ENCODE measurements at places on chromosomes 1 and 21.

- DNase-seq, result no peak
Measured at GRCh38 chr1:12465126-12465525, 152.9 kb downstream of the DHRS3 start.

GRCh38 chr1:236492378-236492777 is 31.4 kb upstream of the LGALS8 start:
- DNase-seq, result no peak

DNA sequence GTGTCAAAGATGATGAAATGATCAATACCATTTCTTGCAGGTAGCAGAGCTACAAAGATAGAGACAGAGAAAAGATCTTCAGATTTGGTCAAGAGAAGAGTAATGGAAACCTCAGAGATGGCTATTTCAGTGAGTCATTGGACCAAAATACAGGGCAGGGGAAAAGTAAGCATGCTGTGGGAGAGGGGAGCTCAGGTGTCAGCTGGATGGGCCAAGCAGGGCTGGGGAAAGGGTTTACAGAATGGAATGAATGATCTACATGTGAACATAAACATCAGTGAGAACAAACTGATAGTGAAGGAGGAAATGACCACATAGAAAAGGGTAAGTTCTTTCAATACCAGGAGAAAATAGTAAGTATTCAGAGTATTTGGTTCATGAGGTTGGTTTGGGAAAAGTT is 61.4 kb upstream of the CNN3 start:
- no peak for DNase-seq

DNA sequence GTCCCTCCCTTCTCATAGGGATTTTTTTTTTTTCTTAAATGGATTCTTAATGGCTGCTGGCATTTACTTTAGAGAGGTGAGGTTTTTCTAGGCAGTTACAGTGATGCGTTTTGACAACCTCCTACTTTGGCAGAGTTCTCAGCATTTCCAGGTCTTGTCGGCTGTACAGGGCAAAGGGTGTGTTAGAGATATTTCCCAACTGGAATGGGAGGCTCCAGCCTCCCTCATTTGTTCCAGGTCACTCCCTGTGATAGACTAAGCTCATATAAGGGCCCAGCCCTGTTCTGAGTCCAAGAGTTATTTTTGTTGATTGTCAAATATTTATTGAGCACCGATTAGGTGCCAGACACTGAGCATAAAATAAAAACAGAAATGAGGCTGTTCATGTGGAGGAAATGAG is 7.6 kb upstream of the XKR8 start:
- DNase-seq, result no peak

- DNase-seq, result no peak
Measured at GRCh38 chr1:13662493-13662892, 37.5 kb upstream of the PRDM2 start.

DNA sequence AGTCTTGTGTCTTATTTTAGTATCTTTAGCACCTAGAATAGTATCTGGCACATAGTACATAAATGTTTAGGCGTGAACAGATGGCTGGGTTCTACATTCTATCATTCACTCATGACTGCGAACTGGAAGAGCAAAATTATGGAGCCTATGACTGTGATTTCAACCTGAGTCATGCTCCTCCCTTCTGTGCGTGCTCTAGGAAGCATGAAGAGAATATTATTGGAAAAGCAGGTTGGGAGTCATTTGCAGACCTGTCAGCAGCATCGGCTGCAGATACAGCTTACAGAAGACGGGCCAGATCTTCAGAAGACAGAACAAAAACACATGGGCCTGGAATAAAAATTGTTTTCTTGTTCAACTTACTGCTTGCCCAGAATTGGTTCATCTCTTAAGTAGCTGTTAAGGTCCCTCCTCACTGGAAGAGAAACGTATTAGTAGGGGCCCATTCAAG is 344.0 kb upstream of the USP24 start:
- no peak for DNase-seq

DNA sequence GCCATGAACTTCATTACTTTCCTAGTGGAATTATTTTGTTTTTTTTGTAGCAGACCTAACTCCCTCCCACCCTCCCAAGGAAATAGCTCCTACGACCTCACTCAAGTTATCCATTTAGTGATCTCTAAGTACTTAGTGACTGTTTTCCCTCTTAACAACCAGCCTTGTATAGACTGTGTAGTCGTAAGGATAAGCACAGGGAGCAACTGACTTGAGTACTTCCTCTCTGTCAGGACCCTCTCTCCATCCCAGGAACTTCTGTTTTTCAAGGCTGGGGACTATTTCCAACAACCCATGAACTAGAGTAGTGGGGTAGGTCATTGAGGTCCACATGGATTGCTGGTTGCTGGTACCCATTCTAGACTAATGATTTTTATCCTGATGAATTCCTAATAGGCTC is 1.9 kb downstream of the AGO1 start:
- no peak for DNase-seq

GRCh38 chr21:15793550-15794235 is 63.9 kb downstream of the USP25 start:
- DNase-seq, result no peak

DNA sequence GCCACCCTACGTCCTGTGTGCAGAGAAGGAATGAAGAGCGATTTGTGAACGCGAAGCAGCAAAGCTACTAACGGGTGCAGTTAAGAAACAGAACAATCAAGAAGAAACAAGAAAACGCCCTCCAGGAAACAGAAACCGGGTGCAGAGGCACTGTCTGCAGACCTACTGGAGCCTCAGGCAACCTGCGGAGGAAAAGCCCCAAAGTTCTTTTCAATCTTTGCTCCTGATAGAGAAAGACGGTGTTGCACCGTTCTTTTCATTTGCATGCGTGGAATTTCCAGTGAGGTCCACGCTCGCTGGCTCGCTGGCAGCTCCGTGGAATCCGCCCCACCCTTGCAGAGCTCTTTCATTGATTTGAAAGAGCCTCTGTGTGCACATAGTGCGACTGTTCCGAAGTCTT is 37.0 kb upstream of the PDE9A start:
- peak; percentile 50 for DNase-seq

DNA sequence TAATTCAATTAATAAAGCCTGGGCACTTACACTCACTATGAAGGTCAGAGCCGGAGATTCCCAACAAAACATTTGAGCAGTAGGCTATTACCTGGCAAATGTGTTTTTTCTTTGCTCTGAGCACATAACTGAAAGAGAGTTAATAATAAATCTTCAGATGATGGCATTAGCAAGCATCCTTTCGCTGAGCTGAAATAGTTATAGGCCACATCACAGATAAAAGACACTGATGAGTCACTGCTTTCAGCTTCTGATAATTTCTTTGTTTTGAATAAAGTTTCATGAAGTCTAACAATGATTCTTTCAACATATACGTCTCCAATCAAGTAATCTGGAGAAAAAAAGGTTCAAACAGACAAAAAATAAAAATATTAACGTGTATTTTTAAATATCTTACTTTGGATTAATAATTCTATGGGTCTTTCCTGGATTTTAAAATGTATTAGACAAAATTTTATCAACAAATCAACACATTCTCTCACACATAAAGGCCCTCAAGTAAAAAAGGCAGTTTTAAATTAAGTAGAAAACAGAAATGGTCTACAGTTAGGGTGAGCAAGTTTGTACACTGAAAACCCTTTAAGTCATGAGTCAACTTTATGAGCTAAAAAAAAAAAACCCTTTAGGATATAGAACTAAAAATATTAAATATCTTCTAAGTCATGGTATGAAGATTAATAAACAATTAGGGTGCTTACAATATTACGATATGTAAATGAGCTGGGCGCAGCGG is 33.1 kb downstream of the LTN1 start:
- DNase-seq, result no peak

GRCh38 chr1:20733360-20733975 is 965 bp upstream of the SH2D5 start:
- DNase-seq, result no peak

DNA sequence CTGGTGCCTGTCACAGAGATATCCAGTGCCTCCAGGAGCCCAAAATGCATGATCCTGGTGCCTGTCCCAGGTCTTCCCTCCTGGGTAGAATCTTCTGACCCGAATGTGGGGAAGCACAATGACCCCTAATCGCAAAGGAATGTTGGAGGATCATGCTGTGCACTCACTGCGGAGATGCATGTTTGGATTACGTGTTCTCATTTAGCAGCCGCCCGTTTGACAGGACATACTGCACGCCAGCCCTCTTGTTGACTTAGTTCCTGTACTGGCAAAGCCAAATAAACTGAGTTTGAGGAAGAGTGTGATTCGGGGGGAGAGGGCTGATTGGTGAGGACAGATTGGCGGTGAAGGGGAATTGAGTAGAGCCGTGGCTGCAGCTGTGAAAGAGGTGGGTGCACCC is 85.9 kb upstream of the SIM2 start:
- DNase-seq, result no peak

GRCh38 chr1:186849826-186850225 is 21.1 kb downstream of the PLA2G4A start:
- DNase-seq, result no peak

- DNase-seq, result no peak
Measured at GRCh38 chr21:39118061-39118460, 65.2 kb downstream of the PSMG1 start.

DNA sequence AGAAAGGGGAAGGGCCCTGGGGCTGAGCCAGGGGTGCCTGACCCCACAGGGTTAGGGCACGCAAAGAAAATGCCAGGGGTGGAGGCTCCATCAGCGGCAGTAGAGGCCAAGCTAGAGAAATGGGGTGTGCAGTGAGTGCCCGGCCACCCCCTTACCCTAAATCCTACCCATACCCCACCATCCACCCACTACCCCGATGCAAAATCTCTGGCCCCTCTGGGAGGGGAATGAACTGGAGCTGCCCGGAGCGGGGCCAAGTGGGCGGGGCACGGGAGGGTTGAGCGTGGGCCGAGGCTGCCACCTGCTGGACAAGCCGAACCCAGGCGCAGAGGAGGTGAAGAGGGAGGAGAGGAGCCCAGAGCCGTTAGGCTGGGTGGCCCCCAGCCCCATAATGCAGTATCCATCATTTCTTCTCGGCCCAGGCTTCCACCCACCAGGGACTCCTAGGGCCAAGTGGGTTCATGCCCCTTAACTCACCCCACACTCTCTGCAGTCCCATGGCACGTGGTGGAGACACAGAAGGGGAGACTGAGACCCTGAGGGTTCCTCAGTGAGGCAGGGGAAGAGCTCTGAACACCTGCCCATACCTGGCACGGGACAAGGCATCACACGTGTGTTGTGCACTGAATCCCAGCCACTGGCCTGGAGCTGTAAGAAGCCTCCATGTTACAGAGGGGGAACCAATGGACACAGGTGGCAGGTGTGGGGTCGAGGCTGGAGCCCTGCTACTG is 1.4 kb upstream of the C1QC start:
- DNase-seq, result peak; percentile 62

DNA sequence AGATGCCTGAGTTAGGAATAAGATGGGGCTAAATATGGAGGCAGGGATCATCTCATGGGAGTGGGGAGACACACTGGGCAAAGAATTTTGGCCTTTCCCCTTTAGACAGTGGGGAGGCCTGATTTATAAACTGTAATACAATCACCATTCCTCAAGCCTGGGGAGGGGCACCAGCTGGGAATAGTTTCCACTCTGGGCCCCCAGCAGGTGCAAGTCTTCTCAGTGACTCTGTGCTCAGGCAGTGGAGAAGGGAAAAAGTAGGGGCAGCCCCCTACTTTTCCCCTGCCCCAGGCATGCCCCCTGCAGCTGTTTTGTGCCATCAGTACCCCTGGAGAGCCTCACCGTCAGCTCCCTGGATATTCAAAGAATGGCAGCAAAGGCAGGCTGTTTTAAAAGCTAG is 19.1 kb downstream of the COA7 start:
- no peak for DNase-seq

GRCh38 chr1:84918726-84919336 is 25.8 kb upstream of the LPAR3 start:
- DNase-seq, result no peak

- no peak for DNase-seq
Measured at GRCh38 chr1:6635910-6636760, 11.5 kb downstream of the THAP3 start.

- DNase-seq, result no peak
Measured at GRCh38 chr1:5764464-5764863, 227.8 kb downstream of the NPHP4 start.

DNA sequence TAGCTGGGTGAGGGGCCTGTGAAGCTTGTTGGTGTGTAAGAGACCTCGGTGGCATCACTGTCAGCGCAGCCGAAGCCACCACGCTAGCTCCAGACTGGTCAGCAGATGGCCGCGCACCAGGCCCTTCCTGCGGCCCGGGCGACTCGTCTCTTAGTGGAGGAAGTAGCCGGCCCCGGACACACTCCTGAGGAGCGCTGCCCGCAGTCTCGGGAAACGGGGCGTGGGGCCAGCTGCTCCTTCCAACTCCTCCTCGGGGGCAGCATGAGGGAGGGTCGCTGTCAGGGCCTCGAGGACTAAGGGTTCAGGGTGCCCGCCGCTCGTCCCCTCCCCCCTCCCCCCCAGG is 20.4 kb downstream of the H3-3A start:
- DNase-seq, result no peak

DNA sequence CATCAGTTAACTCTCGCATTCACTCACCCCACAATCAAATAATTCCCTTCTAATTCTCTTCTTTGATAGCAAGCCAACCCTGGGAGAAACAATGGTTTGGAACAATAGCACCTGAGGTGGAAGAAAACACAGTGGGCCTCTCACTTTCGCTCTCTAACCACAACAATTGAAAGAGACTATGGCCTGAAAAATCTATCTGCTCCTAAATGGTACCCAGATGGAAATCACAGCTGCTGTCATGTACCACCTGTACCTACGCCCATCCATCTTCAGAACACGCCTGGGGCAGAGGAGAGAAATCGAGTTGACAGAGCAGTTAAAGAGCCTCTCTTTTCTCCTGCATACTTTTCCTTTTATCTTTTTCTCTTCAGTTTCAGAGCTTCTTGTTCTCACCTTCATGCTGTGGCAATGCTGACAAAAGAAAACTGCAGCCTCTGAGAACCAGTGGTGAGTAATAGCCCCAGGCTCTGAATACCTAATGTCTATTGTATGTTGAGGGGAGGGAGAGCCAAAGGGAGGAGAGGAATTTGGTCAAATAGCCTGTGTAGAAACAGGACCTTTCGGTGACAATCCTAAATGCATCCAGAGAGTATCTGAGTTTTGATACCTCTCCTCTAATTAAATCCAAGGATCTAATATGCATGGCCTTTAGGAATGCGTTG is 57.7 kb downstream of the ZC3H11B start:
- DNase-seq, result no peak

GRCh38 chr1:50497007-50497406 is 73.8 kb upstream of the DMRTA2 start:
- DNase-seq, result no peak
